ENCODE measurements at places on chromosomes 2 and 18.

GRCh38 chr2:29213888-29214291 lies 98.7 kb downstream of the CLIP4 start:
- DNase-seq = no peak

DNA sequence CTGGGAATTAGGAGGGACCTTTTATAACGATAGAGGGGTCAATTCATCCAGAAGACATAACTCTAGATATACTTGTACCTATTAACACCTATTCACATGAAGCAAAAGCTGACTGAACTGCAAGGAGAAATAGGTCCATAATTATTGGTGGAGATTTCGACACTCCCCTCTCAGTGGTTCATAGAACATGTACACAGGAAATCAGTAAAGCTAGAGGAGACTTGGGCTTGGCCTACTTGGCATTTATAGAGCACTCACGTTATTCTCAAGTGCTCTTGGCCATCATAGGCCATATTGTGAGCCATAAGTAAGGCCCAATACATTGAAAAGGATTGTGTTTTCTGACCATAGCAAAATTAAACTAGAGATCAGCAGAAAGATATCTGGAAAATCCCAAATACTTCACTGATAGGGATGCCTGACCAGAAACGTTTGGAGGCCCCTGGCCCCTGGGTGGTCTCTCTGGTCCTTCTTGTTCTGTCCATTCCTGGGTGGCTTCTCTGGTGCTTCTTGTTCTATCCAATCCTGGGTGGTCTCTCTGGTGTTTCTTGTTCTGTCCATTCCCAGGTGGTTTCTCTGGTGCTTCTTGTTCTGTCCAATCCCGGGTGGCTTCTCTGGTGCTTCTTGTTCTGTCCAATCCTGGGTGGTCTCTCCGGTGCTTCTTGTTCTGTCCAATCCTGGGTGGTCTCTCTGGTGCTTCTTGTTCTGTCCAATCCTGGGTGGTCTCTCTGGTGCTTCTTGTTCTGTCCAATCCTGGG lies 49.0 kb downstream of the SNED1 start:
- DNase-seq = no peak

DNA sequence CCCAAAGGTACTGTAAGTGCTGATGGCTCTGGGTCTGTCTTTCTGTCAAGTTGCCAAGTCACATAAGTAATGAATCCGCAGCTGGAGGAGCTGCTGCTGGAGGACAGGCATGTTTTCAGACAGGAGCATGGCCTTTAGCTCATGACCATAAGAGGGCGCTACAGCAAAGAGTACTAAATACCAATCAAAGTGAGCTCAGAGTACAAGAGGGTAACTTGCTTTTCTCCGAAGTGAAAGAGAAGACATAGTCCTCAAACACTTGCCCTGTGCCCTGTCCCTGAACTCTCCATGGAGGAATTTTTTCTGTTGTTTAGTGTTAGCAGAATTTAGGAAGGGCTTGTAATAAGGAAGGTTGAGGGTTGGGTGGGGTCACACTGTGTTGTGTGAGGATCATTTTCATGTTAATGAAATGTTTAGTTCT lies 58.0 kb upstream of the EML6 start:
- no peak for DNase-seq

DNA sequence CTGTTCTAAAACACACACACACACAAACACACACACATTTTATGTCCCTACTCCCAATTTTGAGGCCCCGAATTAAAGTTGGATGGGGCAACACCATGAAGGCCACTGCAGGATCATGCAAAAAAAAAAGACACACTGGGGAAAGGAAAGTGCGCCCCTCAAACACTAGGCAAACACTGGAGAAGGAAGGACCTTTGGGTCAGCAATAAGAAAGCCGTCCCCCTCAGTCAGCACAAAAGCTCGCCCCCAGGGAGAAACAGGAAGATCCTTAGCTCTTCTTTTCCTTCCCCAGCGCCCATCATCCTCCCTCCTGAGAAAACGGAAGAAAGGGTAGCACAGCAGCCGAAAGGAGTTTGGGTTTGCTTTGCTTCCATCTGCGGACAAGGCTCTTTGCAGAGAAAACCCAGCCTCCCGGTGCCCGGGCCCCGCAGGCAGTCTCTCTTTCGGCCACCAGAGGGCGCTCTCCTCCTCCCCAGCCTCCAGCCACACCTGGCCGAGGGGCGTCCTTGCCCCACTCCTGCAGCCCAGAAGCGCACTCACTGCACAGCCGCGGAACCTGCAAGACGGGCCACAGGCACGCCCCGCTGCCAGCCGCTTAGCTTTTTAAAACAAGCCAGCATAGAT lies 248.5 kb downstream of the CDH20 start:
- DNase-seq = peak; percentile 6

- DNase-seq = no peak
Observed at GRCh38 chr2:189581354-189582139, 961 bp upstream of the SLC40A1 start.

GRCh38 chr18:55076643-55077218 lies 117.5 kb upstream of the CCDC68 start:
- peak; percentile 5 for DNase-seq

DNA sequence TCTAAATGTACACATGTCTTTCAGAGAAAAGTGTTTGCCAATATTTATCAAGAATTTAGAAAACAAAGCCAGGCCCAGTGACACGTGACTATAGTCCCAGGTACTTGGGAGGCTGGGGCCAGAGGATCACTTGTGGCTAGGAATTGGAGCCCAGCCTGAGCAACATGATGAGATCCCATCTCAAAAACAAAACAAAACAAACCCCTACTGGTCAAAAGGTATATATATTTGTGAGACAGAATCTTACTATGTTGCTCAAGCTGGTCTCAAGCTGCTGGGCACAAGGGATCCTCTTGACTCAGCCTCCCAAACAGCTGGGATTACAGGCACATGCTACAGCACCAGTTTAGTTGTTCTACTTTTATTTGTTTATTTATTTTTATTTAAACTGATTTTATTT lies 79.2 kb downstream of the ZDBF2 start:
- no peak for DNase-seq

GRCh38 chr2:7792031-7792651 lies 874.9 kb downstream of the RNF144A start:
- no peak for DNase-seq

GRCh38 chr2:37919631-37920032 lies 5.5 kb upstream of the RMDN2 start:
- DNase-seq = no peak

- no peak for DNase-seq
Observed at GRCh38 chr2:158009399-158009798, 92.3 kb upstream of the UPP2 start.

GRCh38 chr2:239121600-239122012 lies 273.7 kb downstream of the TWIST2 start:
- no peak for DNase-seq

- DNase-seq = no peak
Observed at GRCh38 chr2:183926433-183926832, 671.9 kb upstream of the ZNF804A start.

DNA sequence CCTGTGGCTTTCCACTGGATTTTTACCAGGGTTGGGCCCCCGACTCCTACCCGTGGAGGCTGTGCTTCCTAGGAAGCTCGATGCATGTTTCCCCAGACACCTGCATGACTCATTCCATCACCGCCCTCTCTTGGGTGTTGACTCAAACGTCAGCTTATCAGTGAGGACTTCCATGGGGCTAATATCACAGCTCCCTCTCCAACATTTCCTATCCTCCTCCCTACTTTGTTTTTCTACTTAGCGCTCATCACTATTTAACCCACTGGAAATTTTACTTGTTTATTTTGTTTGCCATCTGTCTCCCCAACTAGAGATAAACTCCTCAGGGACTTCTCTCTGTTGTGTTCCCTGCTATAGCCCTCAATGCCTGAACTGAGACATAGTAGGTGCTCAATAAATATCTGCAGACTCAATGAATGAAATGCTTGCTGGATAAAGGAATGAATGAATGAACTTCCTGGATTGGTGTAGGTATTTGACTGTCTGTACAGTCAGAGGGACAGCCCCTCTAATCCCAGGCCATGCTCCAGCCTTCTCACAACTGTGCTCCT lies 89.7 kb upstream of the MSH2 start:
- DNase-seq = peak; percentile 90

- DNase-seq = no peak
Observed at GRCh38 chr2:191015239-191015638, 1.3 kb upstream of the STAT1 start.

GRCh38 chr2:169300636-169301530 lies 61.5 kb downstream of the LRP2 start:
- DNase-seq = no peak

DNA sequence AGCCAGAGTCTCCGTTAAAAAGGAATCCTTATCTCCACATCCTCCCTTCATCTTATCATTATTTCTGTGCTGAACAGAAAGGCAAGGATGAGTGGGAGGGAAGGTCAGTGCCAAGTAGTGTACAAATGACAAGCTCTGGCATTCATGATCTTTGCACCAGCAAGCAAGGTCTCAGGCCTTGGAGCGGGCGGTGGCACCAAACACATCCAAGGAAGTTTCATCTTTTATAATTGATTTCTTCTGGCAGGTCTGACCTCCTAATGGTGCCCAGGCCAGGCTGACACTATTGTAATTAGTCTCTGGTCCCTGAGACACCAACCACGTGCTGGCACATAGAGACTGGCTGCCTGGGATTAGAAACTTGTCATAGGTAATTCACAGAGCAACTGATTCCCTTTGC lies 336.6 kb downstream of the EN1 start:
- no peak for DNase-seq

DNA sequence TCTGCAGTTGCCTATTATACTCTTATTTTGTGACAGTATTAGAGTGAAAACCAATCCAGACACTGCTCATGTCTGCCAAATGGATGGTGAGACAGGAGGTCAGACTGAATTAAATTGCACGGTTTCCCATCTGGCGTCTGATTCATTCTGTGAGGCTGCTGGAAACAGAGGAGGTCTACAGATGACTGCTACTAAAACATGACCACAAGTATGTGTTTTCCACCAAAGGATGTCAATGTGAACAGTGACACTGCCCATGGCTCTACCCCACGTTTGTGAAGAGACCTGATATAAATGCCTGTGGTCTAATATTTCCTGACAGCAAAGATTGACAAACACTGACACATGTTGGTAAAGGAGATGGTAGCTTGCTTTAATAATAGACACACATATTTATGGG lies 104.3 kb upstream of the ST6GAL2 start:
- peak; percentile 19 for DNase-seq

GRCh38 chr2:213150315-213151097 lies 906 bp downstream of the IKZF2 start:
- no peak for DNase-seq

GRCh38 chr2:224324604-224325003 lies 77.3 kb downstream of the FAM124B start:
- DNase-seq = no peak

GRCh38 chr2:155368934-155369333 lies 670.4 kb downstream of the KCNJ3 start:
- no peak for DNase-seq

GRCh38 chr2:215863687-215864086 lies 149.7 kb downstream of the MREG start:
- no peak for DNase-seq

DNA sequence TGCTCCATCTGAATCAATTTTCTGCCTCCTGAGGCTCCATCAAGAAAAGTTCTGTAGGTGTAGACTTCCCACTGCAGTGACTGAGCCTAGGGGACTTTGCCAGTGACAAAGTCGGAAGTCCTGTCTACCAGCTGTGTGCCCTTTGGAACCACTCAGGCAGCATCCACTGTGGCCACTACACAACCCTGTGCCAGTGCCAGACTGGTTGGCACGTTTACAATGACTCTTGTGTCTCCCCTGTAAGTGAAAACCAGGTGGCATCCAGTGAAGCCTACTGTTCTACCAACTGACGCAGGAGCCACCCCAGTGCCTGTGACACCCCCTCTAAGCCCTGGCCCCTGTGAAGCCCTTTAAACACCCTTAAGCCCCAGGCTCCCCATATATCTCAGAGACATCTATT lies 132.1 kb upstream of the SERPINE2 start:
- no peak for DNase-seq

GRCh38 chr2:34799556-34799955 lies 1200.5 kb upstream of the FAM98A start:
- no peak for DNase-seq

GRCh38 chr18:24342347-24342746 lies 55.3 kb downstream of the OSBPL1A start:
- no peak for DNase-seq

- no peak for DNase-seq
Observed at GRCh38 chr2:130338793-130339345, 3.8 kb upstream of the IMP4 start.

GRCh38 chr2:88218981-88219380 lies 48.8 kb downstream of the THNSL2 start:
- DNase-seq = no peak

Measured in NCI-H226 (cell line).